Activated T-cell treated with anti-CD3 and anti-CD28 coated beads for 48 hours (primary cell): ENCODE measurements at places on chromosomes 1 and 21.

DNA sequence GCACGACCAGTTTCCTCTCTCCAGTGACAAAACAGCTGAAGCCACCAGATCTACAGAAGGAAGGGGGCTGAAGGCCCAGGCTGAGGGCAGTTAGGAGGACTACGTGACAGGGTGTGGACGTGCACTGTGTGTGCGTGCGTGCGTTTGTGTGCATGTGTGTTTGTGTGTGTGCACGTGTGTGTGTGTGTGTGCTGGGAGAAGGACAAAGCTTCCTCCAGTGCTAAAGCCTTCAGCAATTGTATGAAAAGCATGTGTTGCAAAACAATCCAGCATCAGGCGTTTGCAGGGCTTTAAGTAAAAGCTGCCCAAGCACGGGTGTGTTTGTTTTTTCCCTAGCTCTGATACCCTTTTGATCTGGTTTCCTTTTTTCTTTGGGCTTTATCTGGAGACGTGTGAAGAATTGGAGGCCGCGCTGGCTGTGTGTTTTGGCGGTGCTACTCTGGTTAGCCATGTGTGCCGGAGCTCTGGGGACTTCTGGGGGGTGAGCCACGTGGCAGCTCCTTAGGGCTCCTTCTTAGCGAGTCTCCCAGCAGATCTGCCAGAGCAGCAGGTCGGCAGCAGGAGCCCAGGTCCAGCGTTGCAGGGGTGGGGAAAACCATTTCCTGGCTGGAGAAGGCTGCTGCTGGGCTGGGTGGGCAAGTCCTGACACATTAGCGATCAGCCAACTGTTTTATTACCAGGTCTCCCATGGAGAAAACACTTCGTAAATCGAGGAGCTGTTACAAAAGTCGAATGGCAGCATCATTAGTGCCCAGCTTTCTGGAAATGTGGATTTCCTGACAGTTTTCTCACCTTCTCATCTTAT lies 73.4 kb downstream of the UCK2 start:
- no peak for DNase-seq

DNA sequence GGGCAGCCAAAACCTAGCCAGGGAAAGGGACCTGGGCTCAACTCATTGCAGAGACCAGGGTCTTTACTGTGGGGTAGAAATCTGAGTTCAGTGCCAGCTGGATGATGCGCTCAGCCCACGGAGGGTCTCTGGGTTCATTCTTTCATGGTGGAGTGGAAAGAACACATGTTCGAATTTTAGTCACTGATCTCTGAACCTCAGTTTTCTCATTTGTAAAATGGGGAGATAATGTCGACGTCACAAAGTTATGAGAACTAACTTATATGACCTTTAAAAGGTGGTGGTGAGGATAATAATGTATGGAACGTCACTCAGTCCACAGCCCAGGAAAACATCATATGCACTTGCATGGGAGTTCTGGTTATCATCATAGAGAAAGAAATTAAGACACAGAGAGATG lies 1.2 kb upstream of the TAL1 start:
- DNase-seq, result no peak

DNA sequence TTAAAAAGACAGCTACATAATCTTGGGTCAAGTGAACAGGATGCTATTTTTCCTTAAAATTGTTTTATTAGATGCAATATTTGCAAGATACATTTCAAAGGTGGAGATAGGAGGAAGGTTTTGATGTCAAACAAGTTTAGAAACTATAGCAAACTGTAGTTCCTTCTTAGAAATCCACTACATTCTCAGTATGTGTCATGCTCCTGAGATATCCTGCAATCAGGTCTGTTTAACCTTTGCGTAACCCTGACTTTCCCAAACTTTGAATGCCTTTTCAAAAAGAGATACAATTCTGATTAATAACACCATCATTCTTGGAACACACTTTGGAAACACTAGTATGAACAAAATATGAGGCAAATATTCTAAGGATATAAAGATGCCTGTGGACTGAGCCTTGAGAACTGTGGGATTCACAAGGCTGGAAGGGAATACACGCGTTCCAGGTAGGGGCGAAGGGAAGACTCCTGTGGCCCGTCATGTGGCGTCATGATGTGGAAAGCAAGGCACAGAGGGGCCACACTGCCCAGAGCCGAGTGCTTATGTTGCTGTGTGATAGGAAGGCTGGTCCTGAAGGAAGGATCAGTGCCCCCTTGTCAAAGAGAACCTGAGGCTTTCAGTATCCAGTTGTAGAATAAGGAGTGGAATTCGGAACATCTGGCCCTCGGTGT lies 19.6 kb upstream of the TARBP1 start:
- no peak for DNase-seq

DNA sequence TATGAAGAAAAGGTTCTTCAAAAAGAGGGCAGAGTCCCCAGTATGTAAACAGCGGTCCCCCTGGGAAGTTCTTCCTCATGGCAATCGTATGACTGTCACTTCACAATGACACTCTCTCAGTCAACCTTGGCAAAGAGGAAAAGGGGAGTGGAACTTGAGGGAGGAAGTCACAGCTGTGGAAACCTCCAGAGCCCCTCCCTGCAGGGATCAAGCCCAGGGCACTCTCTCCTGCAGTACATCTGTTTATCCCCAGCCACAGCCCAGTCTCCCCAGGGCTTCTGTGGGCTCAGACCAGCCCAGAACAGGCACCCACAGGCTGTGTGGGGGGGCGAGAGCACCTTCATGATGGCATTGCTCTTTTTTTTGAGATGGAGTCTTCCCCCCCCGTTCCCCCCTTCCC lies 2.0 kb downstream of the ATP13A2 start:
- no peak for DNase-seq

DNA sequence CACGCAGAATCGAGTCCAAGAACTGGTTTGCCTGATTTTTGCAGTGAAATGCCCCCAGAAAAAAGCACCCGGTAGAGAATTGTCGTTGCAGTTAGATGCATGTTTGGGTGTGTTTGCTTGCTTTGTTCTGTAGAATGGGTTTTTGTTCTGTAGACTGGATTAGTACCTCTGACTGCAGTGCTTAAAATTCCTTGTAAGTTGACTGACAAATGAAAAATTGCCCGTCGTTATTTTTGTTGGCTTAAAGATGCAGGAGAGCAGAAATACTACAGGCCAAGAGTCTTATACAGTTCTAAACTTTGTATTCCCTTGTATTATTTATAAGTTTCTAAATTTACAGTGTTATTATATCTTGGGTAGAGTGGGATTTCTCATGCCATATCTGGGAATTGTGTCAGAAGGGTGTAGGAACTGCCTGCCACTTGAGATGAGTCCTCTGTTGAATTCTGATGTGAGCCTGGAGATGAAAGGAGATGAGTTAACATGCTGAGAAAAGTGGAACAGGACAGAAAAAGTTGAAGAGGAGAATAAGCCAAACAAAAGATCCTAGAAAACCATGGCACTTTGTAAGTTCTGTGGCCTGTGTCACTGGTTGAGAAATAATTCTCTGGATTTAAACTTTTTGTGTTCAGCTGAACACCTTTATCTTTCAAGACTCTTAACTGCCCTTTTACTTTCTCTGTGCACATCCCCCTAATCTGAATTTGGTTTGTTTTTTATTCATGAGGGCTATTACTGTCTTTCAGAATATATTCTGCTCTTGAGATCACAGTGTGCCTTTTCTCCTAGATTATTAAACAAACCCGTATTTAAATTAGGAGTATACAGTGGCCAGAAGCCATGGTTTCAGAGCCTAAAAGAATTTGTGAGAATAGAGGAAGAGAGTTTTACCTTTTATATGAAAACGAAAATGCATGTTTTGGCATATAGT lies 1.4 kb downstream of the DESI2 start:
- DNase-seq, result no peak

GRCh38 chr1:216090556-216090955 lies 332.7 kb downstream of the USH2A start:
- no peak for DNase-seq

DNA sequence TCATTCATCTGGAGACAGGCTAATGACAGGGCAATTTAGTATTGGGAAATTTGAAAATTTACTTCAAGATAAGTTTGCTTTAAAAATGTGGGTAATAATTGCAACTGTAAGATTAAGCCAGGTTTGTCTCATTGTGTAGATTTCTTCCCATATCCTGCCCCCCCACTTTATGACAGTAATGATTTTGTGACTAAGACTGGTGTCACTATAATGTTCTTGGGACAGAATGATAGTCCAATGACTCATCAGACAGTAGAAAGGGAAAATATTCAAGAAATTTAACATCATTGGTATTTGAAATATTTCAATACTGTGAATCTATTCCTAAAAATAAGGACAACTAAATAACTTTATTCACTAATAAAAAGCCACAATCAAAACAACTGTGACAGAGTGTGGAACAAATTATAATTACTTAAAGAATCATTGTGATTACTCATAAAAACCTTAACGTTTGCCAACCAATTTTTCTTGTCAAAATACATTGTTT lies 36.7 kb downstream of the FH start:
- no peak for DNase-seq

DNA sequence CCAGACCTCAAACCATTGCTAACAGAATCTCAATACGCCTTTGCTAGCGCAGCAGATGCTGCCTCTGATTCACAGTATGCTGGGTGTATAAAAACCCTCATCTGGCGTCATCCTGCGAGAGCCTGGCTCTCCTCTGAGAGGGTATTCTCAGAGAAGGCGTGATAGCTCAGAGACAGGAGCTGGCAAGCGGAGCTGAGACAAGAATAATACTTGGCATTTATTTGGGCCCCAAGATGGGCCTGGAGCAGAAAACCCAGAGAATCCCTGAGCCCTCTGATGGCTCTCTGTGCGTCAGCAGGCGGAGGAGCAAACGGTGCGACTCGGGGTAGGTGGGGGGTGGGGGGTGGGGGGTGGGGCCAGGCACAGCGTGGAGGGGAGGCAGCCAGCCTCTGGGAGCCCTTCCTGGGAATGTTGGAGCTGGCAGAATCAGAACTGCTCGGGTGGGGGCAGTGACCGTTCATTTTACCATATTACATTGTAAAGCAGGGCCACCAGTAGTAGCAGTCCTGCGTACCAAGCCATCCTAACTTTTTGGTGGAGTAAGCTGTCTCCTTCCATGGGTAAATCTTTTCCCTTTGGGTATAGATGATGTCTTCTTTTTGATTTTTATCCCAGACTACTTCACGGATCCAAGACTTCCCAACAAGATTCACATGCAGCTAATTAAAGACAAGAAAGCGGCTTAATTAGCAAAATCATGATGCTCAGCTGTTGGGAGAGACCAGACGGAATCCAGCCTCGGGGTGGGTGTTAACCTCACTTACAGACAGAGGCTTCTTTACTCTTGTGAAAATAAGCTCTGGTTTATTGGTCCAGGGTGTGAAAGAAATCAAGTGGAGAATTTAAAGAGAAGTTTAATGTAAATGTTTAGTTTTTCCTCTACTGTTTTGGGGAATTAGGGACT lies 7.1 kb downstream of the RIIAD1 start:
- no peak for DNase-seq

DNA sequence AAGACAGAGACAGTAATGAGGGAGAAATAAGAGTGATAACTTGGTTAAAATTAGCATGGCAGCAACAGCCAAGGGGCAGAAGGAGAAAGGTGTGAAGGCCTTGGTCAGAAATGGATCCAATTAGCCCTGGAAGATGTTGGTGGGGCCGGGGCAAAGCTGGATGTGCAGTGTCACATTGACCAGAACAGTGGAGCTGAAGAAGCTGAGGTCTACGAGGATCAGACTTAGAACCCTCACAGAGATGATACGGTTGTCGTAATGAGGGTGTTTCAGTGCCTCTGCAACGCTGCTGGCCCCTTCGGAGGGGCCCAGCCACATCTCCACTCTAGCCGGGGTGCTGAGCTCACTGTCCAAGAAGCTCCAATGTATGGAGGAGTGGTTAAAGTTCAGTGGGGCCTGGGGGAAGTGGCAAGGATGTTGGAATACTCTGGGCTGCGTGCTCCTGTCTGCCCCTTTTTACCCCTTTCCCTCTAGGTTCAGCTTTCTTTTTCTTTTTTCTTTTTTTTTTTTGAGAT lies 14.2 kb downstream of the SH2D2A start:
- DNase-seq, result no peak

- no peak for DNase-seq
Measured at GRCh38 chr1:57324388-57324787, 99.5 kb downstream of the DAB1 start.

DNA sequence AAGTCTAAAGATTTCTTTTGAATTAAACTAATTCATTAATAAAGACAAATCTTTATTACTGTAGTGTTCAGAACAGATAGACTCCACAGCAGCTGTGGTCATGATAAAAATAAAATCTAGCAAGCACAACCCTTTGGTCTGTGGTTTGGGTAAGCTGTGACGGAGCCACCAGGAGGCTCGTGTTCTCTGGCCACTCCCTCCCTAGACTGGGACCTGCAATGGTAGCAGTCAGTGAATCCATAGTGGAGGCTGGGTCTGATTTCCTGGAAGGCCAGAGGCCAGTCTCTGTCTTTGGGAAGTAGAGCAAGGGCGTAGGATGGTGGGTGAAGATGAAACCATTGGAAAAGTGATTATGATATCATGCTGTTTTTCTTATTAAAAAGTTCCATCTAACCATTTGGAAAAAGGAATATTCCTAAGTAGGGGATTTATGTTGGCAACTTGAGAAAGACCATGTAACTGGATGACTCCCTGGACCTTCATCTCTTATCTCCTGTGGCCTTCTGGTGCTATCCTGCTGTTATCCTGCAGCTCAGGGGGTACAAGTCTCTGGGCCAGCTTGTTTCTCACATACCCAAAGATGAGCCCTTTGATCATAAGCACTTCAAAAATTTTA lies 39.0 kb downstream of the TENT5C start:
- DNase-seq, result no peak

DNA sequence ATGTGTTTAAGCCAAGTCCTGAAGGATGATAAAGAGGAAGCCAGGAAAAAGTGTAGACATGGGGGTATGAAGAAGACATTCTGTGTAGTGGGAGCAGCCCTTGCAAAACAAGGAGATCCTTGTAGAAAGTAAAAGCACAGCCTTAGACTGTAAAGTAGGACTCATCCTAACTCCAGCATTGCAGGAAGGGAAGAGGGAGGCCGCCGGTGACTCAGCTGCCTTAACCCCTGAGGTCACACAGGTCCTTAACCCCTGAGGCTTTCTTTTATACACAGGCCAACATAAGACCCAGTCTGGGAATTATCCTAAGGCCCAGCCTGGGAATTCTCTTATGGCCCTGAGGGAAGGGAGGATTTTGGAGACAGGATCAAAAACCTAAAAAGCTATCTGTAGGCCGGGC lies 18.0 kb downstream of the PGM1 start:
- no peak for DNase-seq

GRCh38 chr1:45585110-45585426 lies 1.2 kb downstream of the NASP start:
- no peak for DNase-seq

DNA sequence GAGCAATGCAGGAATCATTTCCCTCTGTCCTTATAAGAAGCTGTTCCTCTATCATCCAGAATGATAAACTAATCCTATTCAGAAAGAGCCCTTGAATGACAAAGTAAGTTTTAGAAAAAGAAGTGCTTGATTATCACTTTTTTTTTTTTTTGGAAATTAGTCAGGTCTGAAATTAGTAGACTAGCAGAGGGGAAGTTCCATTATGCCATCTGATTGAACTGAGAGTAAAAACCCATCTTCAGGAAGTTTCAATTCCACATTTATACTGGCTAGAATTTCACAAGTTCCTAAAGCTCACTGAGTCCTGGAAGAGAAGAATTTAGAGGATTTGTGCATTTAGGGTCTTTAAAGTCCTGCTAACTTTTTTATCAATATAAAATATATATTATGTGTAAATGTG lies 128.8 kb upstream of the COA6 start:
- no peak for DNase-seq

- no peak for DNase-seq
Measured at GRCh38 chr1:96880626-96881025, 159.0 kb downstream of the PTBP2 start.
